ENCODE measurements at places on chromosomes 1 and 21. TPM values are rescaled to one million over a fixed set of nuclear protein-coding genes. Genes with fewer than 3 reads are reported as not detected.

PNRC2 gene
- 125 TPM for total RNA-seq

DNA sequence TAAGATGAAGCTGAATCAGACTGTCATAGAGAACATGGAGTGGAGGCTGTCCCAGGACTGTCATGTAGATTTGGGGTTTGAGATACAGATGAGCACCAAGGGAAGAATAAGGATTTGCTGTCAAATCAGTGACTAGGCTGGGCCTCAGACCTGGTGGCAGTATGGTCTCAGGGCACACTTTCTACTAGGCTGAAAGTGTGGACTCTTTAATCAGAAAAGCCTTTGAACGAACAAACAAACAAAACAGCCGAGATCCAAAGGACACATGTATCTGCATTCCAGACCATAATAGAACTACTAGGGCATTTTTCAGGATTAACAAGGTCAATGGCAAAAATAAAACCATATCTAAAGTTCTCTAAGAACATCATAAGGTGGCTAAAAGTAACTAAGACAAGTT, 2.9 kb downstream of the OR10J1 start:
- no peak for ATAC-seq

GRCh38 chr1:84365225-84366221, 32.8 kb upstream of the DNASE2B start:
- ATAC-seq: peak; percentile 92

DNA sequence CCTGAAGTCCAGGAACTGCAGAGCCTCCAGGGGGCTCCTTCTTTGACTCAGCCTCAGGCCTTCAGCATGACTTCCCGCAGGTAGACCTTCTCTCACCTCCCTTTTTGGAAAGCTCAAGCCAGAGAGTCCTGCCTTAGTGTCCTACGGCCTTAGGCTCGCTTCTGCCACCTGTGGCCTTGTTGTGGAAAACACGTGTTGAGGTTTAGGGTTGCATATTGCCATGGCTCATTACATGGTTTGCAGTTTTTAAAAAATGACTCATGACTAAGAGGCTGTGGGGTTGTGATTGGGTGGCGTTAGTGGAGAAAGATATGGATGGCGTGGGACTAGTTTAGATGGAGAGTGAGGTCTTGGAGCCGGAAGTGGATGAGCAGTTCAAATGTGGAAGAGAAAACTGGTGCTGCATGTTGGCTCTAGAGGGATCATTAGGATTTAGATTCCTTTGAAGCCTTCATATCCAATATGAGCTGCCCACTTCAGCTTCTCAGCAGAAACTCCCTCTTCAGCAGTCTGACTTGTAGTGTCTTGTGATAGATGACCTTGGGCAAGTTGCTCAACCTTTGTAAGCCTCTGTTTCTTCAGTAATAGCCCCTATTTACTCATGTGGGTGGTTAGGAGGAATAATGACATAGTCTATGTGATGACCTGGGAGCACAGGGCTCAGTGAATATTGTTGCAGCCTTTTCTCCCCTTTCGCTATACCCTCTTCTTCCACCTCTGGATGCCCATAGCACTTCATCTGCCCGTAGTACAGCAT, 6.5 kb upstream of the FGGY start:
- ATAC-seq: peak; percentile 85

GRCh38 chr21:29055080-29055479, 18.4 kb downstream of the CCT8 start:
- no peak for ATAC-seq

BSND gene
- total RNA-seq: 0.06 TPM
